ENCODE measurements at places on chromosomes 4 and X.

- DNase-seq = no peak
Observed at GRCh38 chr4:78862314-78862737, 76.9 kb downstream of the PAQR3 start.

- DNase-seq = no peak
Observed at GRCh38 chr4:128039568-128039967, 21.5 kb upstream of the LARP1B start.

- DNase-seq = no peak
Observed at GRCh38 chr4:2931512-2932301, 31.5 kb downstream of the NOP14 start.

DNA sequence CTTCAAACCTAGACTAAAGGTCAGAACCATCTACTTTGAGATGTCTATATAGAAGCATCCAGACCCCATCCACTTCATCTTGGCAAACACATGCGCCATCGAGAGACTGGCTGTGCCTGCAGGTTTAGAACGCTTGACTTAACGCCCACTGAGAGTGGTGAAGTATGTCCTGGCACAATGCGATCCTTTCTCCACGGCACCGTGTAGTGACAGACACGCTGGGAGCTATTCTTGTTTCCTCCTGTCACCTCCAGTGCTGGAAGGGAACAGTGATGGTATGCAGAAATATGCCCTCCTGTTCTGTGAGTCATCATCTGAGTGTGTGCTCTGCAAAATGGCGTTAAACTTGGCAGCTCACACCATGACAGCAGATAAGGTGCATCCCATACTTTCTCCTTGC lies 330.2 kb downstream of the NLGN4X start:
- DNase-seq = no peak

- DNase-seq = no peak
Observed at GRCh38 chrX:112694062-112694461, 14.3 kb upstream of the LHFPL1 start.

DNA sequence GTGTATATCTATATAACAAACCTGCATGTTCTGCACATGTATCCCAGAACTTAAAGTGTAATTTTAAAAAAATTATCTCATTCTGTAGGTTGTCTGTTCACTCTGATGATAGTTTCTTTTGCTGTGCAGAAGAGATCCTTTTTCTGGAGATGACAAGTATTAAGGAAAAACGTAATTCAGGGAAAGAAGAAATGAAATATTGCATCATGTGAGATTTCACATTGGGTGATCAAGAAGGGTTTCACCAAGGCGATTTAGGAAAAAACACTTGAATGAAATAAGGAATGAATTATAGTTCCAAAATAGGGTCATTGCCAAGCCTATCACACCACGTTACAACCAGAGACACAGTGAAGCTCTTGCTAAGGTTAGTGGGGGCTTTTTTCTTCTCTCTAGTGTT lies 227.9 kb downstream of the HNRNPD start:
- no peak for DNase-seq

DNA sequence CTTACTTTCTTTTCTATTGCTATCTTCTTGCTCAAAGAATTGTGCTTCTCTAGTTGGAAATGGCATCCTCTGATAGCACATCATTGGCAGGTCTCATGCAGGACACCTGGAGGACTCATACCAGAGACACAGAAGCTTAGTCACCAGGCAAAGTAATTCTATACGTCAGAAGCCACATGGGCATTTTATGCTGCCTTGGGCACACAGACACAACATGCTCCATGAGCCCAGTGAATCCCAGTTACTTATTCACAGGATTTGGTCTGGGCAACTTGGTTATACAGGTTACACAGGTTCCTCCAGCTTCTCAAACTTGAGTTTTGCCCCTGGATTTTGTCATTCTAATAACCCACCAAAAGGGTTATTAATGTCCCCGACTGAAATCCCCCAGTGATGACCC lies 7.1 kb downstream of the RASSF6 start:
- DNase-seq = no peak

DNA sequence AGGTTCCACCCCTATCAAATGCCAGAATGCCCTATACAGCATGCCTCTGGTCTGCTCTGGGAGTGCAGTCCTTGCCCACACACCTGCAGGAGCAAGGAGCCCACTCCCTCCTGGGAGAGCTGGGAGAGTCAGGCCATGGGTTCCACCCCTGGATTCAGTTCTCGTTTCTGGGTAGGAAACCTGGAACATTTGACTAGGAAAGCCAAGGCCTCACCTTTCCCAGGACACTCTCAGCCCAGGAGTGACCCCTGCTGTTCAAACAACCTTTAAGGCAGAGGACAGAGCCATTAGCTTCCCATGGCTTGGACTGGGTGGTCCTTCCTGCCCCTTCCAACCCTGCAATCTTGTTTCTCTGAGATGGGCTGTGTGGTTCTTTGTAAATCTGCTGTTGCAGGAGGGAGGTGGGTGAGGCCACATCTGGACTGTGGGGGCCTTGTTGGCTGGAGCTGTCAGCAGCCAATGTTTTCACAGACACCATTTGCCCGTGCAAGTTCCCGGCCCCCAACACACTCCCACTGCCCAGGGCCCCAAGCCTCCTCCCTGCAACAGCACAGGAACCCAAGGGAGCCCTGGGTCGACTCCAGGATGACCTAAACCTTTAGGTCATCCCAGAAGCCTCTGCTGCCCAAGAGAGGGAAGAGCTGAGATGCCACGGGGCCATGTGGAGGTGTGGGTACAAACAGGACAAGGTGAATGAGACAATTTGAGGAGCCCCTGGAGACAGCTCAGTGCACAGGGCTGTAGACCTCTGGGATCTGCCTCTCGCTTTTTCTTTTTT lies 104.4 kb downstream of the PJA1 start:
- DNase-seq = no peak

DNA sequence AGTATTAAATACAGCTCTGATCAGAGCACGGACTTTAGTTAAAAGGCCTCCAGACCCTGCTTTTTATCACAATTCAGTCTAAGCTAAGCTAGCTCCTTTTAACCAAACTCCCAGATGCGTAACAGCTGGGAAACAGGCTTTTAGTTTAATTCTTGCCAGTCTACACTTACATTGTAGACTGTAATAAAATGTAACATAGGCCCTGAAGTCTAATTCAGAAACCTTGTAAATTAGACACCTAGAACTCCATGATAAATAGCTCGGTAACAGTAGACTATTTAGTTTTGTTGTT lies 20.1 kb downstream of the FBXO8 start:
- no peak for DNase-seq

DNA sequence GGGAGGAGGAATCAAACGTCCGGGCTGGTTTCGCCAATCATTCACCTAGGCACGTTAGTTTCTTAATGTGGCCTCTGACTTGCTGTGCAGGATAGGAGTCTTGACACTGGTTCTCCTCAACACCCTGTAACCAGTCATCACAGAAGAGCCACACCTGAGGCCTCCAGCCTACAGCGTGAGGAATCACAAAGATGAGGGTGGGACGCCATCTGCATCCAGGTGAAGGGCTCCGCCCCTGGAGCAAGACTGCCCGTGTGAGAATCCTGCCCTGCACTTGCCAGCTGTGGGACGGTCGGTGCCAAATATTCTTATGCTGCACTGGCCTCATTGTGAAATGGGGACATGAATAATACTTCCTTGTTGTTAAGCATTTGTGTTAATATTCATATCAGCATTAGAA lies 35.7 kb upstream of the TSPAN5 start:
- DNase-seq = no peak

Measured in stimulated activated CD8-positive, alpha-beta memory T cell treated with anti-CD3 and anti-CD28 coated beads, Interleukin-2, amount 100 ng/mL, for 48 hours (primary cell).